Stimulated activated CD4-positive, alpha-beta T cell treated with anti-CD3 and anti-CD28 coated beads, Interleukin-4, amount 100 ng/mL, for 24 hours (primary cell): ENCODE measurements at places on chromosomes 12 and 14.

- DNase-seq = no peak
These were observed 34.0 kb upstream of the PLEKHG7 start for GRCh38 chr12:92668739-92669138.

GRCh38 chr12:21305661-21306060, 29.1 kb downstream of the SLCO1A2 start:
- DNase-seq = no peak

- no peak for DNase-seq
These were observed 11.9 kb downstream of the CALM1 start for GRCh38 chr14:90408713-90409112.

GRCh38 chr14:72894623-72895378, 900 bp upstream of the DPF3 start:
- DNase-seq = no peak

- no peak for DNase-seq
These were observed 4.4 kb downstream of the KRT3 start for GRCh38 chr12:52791271-52792184.

DNA sequence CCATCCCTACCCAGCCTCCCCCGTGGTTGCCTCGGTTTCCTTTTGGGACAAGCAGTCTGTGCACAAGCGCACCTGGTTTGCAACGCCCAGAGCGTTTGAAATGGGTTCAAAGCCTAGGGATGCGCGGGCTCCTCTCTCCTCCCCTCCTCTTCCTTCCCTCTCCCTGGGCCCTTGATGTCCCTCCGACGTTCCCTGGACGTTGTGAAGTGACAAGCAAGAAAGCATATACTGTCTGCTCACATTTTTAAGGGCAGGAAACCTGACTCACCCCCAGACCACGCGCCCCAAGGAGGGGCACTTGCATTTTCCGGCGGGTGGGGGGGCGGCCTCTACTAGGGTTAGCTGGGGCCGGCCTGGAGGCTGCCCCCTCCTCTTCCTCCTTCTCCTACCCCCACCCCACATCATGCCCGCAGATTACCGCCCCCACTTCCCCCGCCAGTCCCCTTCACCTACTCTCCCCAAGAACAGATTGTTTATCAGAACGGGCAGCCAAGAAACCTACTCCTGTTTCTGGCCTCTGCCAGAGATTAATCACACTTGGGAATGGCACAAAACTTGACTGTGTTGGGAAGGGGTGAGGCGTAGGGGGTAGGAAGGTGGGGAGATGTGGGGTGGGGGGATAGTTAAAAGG, 9.5 kb upstream of the IRF2BPL start:
- DNase-seq = peak; percentile 58

- DNase-seq = no peak
These were observed 196.3 kb upstream of the PLEKHG7 start for GRCh38 chr12:92506460-92506859.

DNA sequence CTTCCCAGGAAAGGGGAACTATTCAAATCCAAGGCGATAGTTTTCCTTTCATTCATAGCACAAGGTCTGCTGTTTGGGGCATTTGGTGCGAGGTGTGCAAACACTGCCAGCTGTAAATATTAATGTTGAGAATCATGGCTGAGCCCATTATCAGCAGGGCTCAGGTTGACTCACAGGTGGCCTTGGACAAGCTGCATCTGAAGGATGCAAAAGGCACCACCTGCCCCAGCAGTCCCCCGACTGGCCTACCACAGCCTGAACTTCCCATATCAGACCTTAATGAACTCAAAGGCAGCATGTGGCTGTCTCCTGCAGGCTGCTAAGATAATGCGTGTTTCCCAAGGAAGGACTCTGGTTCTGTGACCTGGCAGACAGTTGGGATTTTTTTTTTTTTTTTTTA, 93.3 kb upstream of the MAP1LC3B2 start:
- no peak for DNase-seq

- no peak for DNase-seq
These were observed 48.2 kb upstream of the DLK1 start for GRCh38 chr14:100678469-100678828.

DNA sequence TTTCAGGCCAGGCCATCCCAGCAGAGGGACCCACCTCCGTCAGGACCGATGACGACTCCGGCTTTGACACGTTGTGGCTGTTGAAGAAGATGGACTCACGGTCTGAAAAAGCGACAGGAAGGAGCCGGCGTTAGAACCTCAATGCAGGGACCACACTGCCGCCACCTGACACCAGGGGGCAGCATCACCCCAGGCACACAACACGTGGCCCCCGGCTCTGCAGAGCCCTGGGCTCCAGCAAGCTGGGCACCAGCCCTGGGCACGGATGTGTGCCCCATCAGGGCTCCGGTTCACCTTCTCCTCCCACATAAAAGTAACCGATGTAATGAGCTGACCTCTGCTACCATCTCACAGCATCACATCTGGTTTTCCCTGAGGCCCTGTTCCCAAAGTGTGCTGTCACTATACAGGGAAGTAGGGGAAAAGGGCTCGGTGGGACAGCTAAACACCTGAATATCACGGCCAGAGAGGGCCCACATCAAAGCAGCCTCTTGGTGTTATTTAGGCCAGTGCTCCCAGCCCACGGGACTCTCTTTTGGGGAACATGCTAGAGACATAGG, 29.0 kb downstream of the CHGA start:
- DNase-seq = peak; percentile 83

- no peak for DNase-seq
These were observed 50.7 kb downstream of the NUBPL start for GRCh38 chr14:31611778-31612433.

DNA sequence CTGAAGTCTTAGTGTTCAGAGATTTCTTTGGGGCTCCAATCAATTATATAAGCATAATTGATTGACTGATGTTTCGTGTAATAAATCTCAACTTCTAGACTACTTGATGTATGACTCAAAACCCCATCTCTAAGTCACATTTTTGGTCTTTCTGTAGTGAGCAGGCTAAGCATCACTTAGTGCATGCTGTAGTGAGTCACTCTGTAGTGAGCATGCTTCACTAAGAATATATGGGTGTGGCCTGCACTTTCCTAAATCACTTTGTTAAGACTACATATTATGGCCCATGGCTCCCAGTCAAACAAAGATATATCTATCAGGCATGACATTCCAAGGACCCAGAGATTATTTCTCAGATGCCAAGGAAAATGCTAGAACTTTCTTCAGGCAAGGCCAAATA, 909.4 kb upstream of the LRFN5 start:
- no peak for DNase-seq

DNA sequence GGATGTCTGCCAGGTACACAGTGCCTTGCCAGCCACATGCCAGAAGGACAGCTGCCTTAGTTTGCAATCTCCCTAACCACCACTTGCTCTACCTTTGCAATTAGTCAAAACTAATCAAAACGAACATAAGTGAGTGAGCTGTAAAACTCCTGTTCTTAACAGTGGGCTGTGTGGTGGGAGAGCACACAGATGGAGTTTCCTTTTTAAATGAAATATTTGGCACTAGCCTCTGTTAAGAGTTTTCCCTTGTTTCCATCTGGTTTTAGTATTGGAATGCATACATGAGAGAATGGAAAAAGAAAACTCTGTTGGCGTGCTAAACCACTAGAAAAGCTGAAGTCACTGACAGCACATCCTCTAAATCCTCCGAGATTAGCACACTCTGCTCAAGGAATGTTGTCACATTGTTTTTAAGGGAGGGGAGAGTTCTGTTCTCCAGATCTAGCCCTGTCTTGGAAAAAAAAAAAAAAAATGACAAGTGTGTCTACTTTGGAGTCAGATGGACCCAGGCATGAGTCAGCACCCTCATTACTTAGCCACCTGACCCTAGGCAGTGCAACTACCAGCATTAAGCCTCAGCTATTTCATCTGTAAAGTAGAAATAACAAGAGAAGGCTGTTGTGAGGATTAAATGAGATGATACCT, 83.9 kb downstream of the STXBP6 start:
- DNase-seq = no peak

- no peak for DNase-seq
These were observed 21.4 kb downstream of the TMEM116 start for GRCh38 chr12:111991535-111991934.

DNA sequence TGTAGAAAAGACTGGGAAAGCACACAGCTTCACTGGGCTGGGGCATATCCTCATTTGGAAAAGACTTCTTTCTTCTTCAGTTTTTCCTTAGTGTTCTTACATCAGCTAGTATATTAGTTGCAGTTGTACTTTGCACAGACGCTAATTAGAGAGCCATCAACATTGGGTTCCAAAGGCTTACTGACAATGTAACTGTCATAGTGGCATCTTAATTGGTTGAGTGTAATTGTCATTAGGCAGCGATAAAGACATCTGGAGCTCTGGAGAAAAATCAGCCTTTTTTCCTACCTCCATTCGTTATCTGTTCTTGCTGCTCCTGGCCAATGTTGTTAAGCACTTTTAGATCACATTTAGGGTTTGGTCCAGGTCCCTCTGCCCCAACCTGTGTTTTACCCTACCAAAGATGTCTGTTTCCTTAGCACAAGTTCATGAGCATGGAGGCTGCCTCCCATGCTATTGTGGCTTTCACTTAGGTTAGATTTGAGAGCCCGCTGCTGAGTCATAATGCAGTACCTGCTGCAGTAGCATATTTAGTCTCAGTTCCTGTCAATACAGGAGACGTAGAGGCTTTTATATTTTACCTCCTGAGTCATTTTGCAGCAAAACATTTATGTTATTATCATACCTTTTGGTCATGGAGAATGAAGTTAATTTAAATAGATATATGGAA, 49.2 kb downstream of the FBXW8 start:
- peak; percentile 57 for DNase-seq

GRCh38 chr14:64196814-64197411, 97.3 kb downstream of the ESR2 start:
- no peak for DNase-seq

DNA sequence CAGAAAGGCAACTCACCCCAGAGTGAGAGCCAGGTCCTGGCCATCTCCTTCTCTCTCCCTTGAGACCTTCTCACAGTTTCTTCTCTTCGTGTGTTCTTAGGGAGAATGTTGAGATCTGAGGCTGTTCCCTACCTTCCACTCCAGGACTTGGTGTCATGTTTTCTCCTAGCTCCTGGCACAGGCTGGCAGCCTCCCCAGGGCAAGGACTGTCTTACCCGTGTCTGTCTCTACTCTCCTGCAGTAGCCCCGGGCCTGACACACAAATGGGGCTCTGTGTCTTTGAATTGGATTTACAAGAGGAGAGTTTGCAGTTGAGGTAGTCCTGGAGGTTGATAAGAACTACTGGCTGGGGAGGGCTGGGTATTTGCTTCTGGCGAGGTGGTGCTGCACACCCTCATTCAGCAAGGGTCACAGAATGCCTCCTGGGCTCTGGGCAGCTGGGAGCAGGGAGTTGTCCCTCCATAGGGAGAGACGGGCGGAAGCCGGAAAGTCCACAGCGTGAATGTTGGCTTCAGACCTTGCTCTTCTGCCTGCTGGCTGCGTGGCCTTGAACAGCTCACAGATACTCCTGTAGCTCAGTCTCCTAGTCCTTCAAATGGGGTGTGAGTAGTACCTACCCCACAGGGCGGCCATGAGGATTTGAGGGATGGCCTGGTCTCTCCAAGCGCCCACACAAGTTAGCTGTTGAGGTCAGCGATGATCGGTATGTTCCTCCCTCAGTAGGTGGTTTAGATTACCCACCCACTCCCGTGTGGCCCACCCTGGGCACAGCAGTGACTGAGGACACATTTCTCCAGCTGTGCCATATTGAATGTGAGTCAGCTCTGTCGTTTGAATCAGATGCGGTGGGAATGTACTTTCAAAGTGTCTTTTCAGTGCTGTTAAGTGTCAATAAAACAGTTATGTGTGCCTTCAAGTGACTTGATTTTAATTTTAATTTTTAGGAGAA, 10.2 kb downstream of the EP400 start:
- no peak for DNase-seq

GRCh38 chr12:24584032-24584675, 364.7 kb downstream of the BCAT1 start:
- DNase-seq = no peak

GRCh38 chr12:29395356-29395755, 14.4 kb upstream of the ERGIC2 start:
- DNase-seq = no peak

DNA sequence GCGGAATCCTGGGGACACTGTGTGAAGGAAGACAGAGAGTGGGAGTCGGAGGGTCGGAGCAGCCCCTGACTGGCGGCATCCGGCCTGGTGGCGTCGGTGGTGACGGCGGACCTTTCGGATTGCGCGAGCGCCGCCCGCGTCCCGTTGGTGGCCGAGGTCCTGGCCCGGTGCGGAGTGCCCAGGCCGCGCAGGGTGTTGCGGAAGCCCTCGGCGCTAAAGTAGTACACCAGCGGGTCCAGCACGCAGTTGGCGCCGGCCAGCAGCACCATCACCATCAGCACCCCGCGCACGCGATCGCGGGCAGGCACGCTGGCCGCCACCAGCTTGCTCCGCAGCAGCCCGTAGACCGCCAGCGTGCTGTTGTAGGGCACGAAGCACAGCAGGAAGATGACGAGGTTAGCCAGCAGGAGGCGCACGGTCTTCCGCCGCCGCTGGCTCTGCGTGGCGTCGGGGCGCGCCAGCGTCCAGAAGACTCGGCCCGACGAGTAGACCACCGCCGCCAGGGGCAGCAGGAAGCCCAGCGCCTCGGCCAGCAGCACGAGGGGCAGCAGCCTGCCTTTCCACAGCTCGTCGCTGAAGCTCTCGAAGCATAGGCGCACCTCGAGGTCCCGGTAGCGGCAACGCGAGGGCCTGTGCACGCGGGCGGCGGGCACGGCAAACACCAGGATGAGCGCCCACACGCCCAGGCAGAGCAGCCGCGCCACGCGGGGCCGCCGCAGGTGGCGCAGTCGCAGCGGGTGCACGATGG, 13.1 kb upstream of the CHD4 start:
- peak; percentile 61 for DNase-seq

- no peak for DNase-seq
These were observed 91.3 kb upstream of the DNM1L start for GRCh38 chr12:32587581-32588495.

DNA sequence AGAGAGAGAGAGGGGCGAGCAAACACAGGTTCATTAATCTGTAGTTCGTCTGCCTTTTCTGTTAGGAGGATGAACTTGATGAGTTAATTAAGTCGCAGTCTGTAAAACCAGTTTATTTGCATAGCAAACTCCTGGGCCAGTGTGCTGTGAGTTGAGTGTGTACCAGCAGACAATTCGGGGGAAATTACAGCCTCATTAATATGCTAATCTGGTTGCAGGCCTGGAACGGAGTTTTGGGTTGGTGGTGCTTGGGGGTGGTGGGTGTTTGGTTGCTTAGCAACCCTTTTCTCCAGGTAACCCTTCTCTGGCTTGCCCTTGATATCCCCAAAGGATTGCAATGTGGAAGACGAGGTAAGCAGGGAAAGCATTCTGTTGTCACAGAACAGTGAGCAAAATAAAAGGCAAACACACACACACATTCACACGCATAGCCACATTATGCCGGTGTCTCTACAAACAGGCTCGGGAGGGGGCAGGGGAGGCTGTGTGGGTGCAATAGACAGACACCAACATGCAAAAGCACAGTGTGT, 29.2 kb upstream of the LHX5 start:
- no peak for DNase-seq

DNA sequence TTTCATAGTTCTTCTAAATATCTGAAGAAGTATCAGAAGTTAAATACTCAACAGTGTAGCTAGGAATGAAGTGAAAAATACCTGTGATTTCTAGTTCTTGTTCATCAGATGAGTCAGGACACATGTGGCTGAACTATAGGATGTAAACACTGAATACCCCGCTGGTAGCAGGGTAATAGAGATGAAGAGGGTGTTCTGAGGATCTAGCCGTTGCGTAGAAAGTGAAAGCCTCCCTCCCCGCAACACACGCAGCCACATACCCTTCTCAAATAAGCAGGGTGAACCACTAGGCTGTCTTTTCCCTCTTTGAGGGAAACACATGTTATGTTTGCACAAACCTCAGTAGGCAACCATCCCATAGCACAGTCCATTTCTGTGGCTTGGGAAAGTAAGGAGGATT, 16.4 kb upstream of the RNASE12 start:
- no peak for DNase-seq
